ENCODE measurements at places on chromosomes 3 and 15. TPM values are rescaled to one million over a fixed set of nuclear protein-coding genes. Genes with fewer than 3 reads are reported as not detected.

GRCh38 chr3:157832588-157832987 is 273.6 kb downstream of the SHOX2 start:
- DNase-seq, result no peak

DNA sequence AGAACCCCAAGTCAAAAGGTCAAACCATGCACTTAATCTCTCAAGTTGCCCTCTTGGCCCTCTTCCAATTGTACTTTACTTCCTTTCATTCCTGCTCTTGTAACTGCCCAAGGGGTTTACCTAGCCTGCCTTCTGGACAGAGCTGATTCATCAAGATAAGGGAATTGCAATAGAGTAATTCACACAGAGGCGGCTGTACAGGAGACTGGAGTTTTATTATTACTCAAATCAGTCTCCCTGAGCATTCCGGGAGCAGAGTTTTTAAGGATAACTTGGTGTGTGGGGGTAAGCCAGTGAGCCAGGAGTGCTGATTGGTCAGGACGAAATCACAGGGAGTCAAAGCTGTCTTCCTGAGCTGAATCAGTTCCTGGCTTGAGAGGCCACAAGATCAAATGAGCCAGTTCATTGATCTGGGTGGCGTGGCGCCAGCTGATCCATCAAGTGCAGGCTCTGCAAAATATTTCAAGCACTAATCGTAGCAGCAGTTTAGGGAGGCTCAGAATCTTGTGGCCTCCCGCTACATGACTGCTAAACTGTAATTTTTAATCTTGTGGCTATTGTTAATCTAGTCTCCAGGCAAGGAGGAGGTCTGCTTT is 590.0 kb downstream of the EPHA3 start:
- no peak for DNase-seq

GRCh38 chr3:184039414-184039813 is 7.9 kb downstream of the HTR3D start:
- no peak for DNase-seq

GRCh38 chr3:149042789-149043386 is 43.4 kb downstream of the HLTF start:
- no peak for DNase-seq

GRCh38 chr3:68999605-69000004 is 13.9 kb downstream of the EOGT start:
- no peak for DNase-seq

DNA sequence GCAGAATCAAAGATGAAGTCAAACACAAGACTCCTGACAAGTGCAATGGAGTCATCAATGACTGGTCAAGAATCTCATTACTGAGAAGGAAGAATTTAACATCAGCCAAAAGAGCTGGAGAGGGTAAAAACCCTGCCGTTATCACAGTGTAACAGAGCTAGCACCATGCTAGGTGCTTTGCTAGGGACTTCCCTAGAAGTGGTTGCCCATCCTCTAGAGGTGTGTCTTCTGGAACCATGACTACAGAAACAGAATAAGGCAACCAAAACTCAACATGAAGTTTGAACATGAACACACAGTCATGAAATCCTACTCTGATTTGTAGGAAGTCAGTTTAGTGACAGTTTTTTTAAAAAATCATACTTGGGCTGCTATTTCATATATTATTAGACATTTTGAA is 9.5 kb downstream of the ACAD11 start:
- DNase-seq, result no peak

GRCh38 chr3:95923496-95924210 is 890.7 kb upstream of the EPHA6 start:
- DNase-seq, result no peak

GRCh38 chr3:159627229-159627628 is 361.4 kb upstream of the IL12A start:
- no peak for DNase-seq

GRCh38 chr3:42608581-42608980 is 8.1 kb downstream of the NKTR start:
- DNase-seq, result no peak

DNA sequence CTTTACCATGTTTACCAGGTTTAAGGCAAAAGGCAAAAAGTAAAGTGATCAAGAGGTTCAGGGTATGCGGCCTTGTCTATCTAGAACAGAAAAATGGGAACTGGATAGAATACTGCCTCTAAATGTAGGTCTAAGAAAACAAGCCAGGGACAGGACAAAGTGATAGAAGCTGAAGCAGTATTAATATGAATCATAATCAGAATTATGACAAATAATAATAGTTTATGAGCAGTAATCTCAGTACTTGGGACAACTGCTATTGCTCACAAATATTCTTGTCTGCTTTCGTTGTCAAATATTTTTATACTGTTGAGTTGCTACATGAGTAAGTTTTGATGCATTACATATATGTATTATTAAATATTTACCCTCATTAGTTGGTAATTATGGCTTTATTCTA is 356.9 kb upstream of the RBMS3 start:
- DNase-seq, result no peak

DNA sequence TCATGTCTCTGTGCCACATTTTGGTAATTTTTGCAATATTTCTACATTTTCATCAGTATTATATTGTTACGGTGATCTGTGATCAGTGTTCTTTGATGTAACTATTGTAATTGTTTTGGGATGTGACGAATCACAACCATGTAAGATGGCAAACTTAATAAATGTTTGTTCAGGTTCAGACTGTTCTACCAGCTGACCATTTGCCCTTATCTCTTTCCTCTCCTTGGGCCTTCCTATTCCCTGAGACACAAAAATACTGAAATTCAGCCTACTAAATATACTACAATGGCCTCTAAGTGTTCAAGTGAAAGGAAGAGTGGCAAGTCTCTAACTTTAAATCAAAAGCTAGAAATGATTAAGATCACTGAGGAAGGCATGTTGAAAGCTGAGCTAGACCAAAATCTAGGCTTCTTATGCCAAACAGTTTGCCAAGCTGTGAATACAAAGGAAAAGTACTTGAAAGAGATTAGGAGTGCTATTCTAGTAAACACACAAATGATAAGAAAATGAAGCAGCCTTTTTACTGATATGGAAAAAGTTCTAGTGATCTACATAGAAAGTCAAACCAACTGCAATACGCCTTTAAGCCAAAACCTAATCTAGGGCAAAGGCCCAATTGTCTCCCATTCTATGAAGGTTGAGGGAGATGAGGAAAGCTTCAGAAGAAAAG is 952.8 kb downstream of the ROBO1 start:
- no peak for DNase-seq

DNA sequence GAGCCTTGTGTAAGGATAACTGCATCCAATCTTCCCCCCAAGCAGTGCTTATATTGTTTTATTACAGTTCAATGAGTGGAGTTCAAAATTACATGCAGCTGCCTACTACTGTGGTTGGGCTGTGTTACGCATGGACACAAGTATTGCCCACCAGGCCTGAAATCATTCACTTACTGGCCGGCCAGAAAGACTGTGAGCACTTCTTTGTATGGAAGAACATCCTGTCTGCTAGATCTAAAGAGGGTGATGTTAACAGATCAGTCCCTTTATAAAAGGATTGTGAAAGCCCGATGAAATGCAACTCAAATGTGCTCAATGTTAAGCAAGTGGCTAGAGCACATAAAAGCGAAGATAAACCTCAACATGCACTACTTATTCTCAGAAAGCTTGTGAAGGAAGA is 132.5 kb downstream of the FOXP1 start:
- DNase-seq, result no peak

GRCh38 chr3:150267288-150267687 is 140.8 kb upstream of the TSC22D2 start:
- DNase-seq, result no peak

- DNase-seq, result no peak
Observed at GRCh38 chr3:147737376-147737775, 328.2 kb downstream of the ZIC1 start.

GRCh38 chr3:194250098-194251002 is 100.8 kb downstream of the CPN2 start:
- DNase-seq, result no peak

DNA sequence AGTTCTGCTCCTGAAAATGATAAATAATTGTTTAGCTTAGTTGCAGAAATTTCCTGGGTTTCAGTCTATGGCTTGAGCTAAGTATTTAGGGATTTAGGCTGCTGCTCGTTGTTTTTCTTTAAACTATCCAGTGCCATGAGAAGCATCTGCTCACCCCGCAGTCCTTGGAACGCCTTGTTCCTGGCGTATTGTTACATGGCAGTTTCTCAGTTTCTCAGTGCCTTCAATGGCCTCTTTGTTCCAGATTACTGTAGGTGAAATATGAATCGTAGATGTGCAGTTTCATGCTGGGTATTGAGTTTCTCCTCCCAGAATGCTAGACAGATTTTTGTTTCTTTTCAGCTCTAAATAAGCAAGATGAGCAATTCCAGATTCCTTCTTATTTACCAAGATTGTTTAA is 269.5 kb upstream of the GBE1 start:
- DNase-seq, result no peak

- no peak for DNase-seq
Observed at GRCh38 chr3:171652932-171653331, 157.4 kb downstream of the PLD1 start.

DNA sequence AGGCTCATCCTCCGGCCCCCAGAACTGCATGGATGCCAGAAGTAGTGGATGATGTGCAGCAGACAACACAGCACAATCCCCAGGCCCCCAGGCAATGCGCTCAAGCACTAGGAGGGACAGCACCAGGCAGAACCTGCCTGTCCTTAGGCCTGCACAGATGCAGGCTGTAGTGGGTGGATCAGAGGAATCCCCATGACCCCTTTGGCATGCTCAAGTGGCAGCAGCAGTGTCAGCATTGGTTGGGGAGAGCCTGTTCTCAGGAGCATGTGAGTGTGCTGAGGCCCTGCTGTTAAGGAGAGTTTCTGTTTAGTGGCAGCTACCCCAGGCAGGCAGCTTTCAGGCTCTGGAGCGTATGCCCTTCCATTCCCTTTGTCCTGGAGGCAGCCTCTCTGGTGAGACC is 25.1 kb upstream of the CD200R1L start:
- no peak for DNase-seq

Gene DNAJB11
- 70.2 TPM for polyA plus RNA-seq

Gene FMN1
- 19.9 TPM for polyA plus RNA-seq

Gene MON1A
- polyA plus RNA-seq, result 7.3 TPM

Gene PAK6
- polyA plus RNA-seq, result 4.5 TPM

Gene NEDD4
- 15.5 TPM for polyA plus RNA-seq

Gene CHRNA5
- 4.3 TPM for polyA plus RNA-seq

Gene TRANK1
- 10.4 TPM for polyA plus RNA-seq

All from renal cortex interstitium (tissue), 15 donors.